Stimulated activated CD8-positive, alpha-beta memory T cell treated with anti-CD3 and anti-CD28 coated beads, Interleukin-4, amount 100 ng/mL, for 4 hours (primary cell): ENCODE measurements at places on chromosomes 7 and 10.

- no peak for DNase-seq
Measured at GRCh38 chr10:16989826-16990293, 139.8 kb downstream of the CUBN start.

- no peak for DNase-seq
Measured at GRCh38 chr7:21463524-21463923, 35.6 kb downstream of the SP4 start.

DNA sequence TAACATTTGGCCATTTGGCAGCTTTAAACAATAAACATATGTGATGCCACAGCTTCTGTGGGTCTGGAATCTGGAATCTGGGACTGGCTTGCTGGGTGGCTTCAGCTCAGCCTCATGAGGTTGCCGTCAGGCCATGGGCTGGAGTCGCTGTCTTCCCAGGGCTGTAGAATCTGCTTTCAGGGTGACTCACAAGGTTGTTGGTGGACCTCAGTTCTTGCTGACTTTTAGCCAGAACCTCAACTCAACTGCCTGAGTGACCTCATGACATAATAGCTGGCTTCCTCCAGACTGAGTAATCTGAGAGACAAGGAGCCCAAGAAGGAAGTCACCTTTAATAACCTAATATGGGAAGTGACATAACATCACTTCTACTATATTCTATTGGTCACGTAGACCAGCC, 44.6 kb upstream of the TSPAN13 start:
- no peak for DNase-seq

- no peak for DNase-seq
Measured at GRCh38 chr7:6612819-6613218, 2.6 kb upstream of the ZNF853 start.

GRCh38 chr10:124386186-124387077, 32.3 kb downstream of the OAT start:
- no peak for DNase-seq

DNA sequence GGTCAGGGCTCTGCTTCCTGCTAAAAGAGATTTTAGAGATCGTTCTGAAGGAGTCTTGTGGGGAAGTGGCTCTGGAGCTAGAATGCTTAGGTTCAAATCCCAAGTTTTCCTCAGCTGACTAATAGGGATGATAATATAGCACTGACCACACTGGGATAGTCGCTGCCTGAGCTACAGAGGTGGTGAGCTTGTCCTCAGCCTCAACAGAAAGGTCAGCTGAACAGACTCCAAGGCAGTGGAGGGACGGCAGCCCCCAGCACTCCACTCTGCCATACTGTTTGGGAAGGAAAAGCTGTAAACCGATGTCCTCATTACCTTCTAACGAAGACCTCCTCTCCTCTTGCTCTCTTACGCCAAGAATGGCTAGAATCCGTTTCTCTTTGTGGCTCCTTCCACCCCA, 36.2 kb downstream of the KAT6B start:
- DNase-seq, result no peak

DNA sequence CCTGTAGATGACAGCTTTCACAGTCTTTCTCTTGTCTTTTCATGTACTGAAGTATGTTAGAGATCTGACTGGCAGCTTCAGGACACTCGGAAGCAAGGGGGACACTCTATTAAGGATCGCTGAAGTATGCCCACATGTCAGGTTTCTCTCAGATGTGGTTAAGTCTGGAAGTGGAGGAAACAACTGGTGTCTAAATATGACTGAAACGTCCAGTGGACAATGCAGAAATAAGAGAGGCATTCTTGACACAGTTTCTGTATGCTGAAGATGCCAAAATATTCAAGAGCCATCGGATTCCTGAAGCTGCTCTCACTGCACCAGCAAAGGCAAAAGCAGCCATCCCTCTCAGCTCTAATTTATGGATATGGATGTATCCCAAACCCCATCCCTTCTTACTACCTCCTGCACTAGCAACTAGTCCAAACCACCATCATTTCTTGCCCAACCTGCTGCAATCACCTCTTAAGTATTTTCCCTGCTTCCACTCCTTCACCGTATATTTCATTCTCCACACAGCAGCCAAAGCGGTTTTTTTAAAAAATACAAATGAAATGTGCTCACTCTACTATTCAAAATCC, 113.4 kb downstream of the REEP3 start:
- DNase-seq, result no peak

DNA sequence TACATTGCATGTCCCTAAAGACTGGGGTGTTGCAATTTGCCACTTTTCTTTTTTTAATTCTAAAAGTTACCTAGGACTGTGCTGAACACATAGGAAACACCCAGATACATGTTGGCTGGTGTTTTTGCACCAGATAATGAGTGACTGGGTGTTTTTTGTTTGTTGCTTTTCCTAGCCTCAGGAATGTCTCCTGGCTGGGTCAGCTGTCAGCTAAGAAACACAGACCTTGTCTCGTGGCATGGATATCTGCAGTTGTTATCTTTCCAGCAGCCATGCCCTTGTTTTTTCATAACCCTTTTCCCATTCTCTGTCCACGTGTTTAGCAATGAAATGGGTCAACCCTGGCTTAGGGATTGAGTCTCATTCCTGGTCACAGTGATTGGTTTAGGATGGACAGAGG, 433.9 kb upstream of the ZMIZ1 start:
- no peak for DNase-seq

- DNase-seq, result no peak
Measured at GRCh38 chr10:12835709-12836108, 165.8 kb downstream of the CCDC3 start.

GRCh38 chr7:74178632-74179031, 4.5 kb downstream of the EIF4H start:
- no peak for DNase-seq

DNA sequence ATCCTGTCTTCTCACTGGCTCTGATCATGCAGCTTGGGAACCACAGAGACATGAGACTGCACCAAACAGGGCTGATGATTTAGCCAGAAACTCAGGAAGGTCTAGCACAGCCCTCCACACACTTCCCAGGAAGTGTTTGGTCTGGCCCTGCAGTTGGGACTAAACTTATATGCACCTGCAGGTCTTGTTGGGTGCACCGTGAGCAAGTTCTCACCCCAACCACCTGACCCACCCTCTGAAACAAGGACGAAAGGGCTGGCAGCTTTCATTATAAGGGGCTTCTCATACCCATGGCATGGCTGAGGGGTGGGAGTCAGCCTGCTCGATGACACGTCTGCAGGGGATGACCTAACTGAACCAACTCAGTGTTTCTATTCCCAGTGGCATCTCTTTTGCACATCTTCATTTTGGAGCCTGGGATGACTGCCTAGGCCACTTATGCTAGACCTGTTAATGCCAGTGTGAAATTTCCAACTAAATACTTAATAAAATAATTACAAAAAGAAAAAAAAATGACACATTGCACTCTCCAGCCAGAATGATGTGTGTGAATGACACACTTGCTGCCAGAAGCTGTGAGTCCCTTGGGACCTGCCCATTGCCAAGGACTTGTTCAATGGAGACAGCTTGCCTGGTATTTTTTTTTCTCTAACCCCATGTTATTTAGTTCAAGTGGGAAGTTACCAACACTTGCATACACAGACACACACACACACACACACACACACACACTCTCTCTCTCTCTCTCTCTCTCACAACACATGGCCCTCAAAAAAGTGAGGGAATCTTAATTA, 102.6 kb downstream of the NEURL1 start:
- DNase-seq, result no peak
